ENCODE measurements at places on chromosomes 6 and 20. TPM values are rescaled to one million over a fixed set of nuclear protein-coding genes. Genes with fewer than 3 reads are reported as not detected.

DNA sequence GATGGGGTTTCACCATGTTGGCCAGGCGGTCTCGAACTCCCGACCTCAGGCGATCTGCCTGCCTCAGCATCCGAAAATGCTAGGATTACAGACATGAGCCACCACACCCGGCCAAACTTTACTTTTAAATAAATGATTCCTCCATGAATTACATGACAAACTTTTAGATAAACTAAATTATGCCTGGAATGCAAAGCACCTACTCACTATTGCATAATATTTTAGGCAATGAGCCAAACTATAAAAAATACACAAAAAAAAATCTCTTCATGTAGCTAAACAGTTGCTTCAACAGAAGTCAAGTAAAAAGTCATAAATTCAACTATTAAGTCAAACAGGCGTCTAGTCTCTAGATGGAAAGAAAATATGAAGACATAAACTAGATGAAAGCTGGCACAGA lies 56.5 kb downstream of the PTPRK start:
- DNase-seq: no peak
- H3K4me1 ChIP-seq: peaks cover 10% of the 10 kb centered on the region
- H3K27me3 ChIP-seq: no peaks in the 10 kb centered on the region
- H3K36me3 ChIP-seq: no peaks in the 10 kb centered on the region
- H3K27ac ChIP-seq: no peak overlapping the region
- H3K4me3 ChIP-seq: no peak overlapping the region

Gene KIF25
- 0.16 TPM for total RNA-seq

Gene SLC22A16
- total RNA-seq: not detected

DNA sequence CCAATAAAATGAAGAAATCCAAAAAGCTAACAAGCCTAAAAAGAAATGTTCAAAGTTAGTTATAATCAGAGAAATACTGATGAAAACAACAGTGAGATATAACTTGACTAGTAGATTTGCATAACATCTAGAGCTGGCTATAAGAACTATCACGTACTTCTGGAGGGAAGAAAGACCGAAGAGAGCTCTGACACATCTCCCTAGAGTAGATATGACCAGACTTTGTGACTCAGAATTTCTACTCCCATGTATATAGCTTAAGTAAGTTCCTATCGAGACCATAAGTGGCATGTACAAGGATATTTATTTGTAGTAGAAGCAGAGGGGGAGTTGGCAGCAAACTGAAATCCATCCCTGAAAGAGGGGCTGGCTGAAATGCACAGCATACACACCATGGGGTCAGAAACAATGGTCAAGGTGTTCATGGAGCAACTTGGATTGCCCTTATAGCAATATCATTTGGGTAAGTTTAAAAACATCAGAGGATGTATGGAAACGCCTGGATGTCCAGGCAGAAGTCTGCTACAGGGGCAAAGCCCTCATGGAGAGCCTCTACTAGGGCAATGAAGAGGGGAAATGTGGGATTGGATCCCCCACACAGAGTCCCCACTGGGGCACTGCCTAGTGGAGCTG lies 25.6 kb upstream of the IL17A start:
- no peak for DNase-seq
- H3K27ac ChIP-seq: no peak overlapping the region
- H3K4me1 ChIP-seq: no peaks in the 10 kb centered on the region
- no peak overlapping the region for H3K4me3 ChIP-seq

- H3K27ac ChIP-seq: no peak within 1 kb of the TSS
- no peak within 1 kb of the TSS for H3K4me3 ChIP-seq
- peaks cover 8% of the 10 kb centered on the region for H3K4me1 ChIP-seq
- H3K36me3 ChIP-seq: no peaks in the 10 kb centered on the region
- H3K27me3 ChIP-seq: peaks cover 10% of the 10 kb centered on the region
- DNase-seq: no peak
These were observed at the start of gene PTCRA for GRCh38 chr6:42915732-42916131. Gene PTCRA (plus strand): TSS chr6:42916053. CDS start chr6:42916070, 17 bp downstream.

Gene LST1
- total RNA-seq: 2.6 TPM

Gene TMEM63B
- total RNA-seq: 41.2 TPM

All from heart left ventricle (tissue), 16 donors.